ENCODE measurements at places on chromosomes 1 and 21. TPM values are rescaled to one million over a fixed set of nuclear protein-coding genes. Genes with fewer than 3 reads are reported as not detected.

DNA sequence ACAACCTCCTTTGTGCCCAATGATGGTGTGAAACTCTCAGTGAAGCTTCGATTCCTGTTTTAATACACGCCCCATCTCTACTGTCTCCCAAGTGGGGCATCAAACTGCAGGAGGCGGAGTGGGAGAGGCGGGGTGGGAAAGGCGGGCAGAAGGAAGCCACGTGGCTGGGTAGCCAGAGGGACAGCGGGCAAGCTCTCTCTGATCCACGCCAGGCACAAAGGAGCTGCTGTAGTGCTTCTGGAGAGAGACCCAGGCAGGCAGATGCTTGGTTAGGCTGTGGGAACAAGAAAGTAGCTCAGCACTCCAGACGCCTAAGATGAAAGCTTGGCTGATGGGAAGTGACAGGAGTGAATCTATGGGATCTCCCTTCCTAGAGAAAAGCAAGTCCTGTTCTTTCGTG, 25.7 kb downstream of the TRIM67 start:
- H3K4me1 ChIP-seq: no peaks in the 10 kb centered on the region
- DNase-seq: no peak
- peaks cover 5% of the 10 kb centered on the region for H3K27me3 ChIP-seq

DNA sequence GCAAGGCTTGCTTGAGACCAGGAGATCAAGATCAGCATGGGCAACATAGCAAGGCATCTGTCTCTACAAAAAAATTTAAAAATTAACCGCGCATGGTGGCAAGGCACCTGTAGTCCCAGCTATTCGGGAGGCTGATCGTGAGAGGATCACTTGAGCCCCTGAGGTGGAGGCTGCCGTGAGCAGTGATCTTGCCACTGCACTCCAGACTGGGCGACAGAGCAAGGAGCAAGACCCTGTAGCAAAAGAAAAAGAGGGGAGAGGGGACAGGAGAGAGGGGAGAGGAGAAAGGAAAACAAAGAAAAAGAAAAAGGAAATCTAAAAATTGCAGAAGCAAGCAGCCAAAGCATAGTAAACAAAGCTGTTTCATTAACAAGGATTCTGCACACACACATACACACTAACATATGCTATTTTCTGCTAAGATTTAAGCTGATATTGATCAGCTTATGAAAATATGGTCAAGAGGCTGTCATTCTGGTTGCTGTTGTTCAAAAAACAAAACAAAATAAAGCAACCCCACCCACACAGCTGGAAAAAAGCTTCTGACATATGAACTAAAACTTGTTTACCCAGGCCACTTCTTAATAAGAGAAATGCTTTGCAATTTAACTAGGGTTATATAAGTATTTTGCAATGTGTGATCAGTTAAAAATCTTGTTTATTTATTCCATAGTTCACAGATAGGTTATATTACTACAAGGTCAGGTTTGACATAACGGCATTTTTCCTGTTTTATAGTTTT, 1.8 kb downstream of the ARNT start:
- no peak for DNase-seq
- H3K36me3 ChIP-seq: no peaks in the 10 kb centered on the region

DNA sequence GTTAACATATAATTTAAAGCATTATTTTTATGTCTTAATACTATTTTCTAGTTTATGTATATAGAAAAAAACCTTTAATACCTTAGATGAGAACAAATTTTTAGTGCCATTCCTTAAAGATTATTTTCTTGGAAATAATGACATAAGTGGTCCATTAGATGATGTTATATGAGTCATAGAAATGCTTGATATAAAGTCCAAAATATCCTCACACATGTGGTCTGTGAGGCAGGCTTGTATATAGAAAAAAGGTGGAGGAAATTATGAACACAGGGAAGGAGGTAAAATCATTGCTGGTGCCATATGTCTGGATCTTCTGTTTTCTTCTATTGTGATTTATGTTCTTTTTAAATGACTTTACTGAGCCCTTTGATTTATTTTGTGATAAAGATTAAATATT, 79.3 kb downstream of the MAP3K7CL start:
- no peaks in the 10 kb centered on the region for H3K27me3 ChIP-seq
- H3K4me1 ChIP-seq: no peaks in the 10 kb centered on the region
- no peak overlapping the region for H3K27ac ChIP-seq
- no peak overlapping the region for H3K4me3 ChIP-seq
- no peaks in the 10 kb centered on the region for H3K36me3 ChIP-seq

KCNE2 gene
- not detected for total RNA-seq

NUDT17 gene
- total RNA-seq: 5.6 TPM

- no peak for DNase-seq
- no peak overlapping the region for H3K4me3 ChIP-seq
- no peak overlapping the region for H3K27ac ChIP-seq
- no peaks in the 10 kb centered on the region for H3K36me3 ChIP-seq
- H3K4me1 ChIP-seq: no peaks in the 10 kb centered on the region
Observed at GRCh38 chr1:4212796-4213195, 312.7 kb upstream of the C1orf174 start.

DNA sequence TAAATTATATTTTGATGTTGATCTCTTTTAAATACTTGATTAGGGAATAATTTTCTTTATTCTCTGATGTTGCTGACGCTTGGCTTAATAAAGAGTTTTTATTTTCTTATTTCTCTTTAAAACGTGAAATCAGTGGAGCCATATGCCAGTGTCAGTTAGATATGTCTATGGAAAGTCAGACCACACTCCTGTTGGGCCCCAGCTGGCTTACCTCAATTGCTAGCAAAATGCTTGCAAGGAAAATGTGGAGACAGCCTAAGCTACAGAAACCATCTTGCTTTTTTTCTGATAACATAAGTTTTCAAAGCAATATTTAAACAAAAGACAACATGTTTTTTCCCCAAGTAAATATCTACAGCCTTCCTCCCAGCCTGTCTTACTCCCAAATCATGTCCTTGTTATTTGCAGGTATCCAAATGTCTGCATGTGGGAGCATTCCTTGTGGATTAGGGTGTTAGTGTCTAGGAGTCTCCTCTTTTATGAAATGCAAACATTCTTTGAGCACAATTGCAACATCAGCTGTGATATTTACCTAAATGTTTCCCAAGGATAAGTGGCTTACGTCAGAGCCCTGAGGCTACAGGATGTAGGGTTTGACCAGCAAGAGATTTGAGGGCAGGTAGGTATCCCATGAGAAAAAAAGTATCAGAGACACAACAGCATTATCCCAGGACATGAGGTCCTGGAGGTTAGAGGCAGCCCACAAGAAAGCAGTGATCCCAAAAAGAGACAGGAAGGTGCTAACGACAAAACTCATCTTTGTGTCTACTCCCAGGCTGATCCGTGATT, 117.2 kb upstream of the KCNJ15 start:
- H3K27ac ChIP-seq: no peak overlapping the region
- H3K36me3 ChIP-seq: no peaks in the 10 kb centered on the region
- no peak for DNase-seq
- peaks cover 3% of the 10 kb centered on the region for H3K27me3 ChIP-seq
- H3K4me3 ChIP-seq: no peak overlapping the region
- H3K4me1 ChIP-seq: no peaks in the 10 kb centered on the region

TMPRSS15 gene
- total RNA-seq: not detected

- no peak for DNase-seq
- H3K4me3 ChIP-seq: no peak overlapping the region
- H3K27ac ChIP-seq: no peak overlapping the region
- H3K4me1 ChIP-seq: peaks cover 60% of the 10 kb centered on the region
- peaks cover 14% of the 10 kb centered on the region for H3K36me3 ChIP-seq
Observed at GRCh38 chr1:112702067-112702395, 4.9 kb downstream of the RHOC start.

PGLYRP4 gene
- not detected for total RNA-seq

FCRL6 gene
- 0.55 TPM for total RNA-seq

PTPN22 gene
- 32.2 TPM for total RNA-seq

DNA sequence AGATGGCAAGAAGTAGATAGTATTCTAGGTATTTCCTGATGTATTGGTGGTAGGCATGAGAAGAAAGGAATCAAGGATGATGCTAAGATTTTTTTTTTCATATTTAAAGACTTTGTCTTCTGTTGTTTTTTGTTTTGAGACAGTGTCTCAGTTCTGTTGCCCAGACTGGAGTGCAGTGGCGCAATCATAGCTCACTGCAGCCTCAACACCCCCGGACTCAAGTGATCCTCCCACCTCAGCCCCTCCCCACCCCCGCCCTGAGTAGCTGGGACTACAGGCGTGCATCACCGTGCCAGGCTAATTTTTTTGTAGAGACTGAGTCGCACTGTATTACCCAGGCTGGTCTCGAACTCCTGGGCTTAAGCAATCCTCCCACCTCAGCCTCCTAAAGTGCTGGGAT, 2.8 kb upstream of the CAPZB start:
- no peak overlapping the region for H3K4me3 ChIP-seq
- H3K27ac ChIP-seq: peak overlapping the region; percentile 22
- no peaks in the 10 kb centered on the region for H3K27me3 ChIP-seq
- peaks cover 37% of the 10 kb centered on the region for H3K4me1 ChIP-seq

LPAR3 gene
- 4.1 TPM for total RNA-seq

- H3K27me3 ChIP-seq: no peaks in the 10 kb centered on the region
- H3K27ac ChIP-seq: no peak overlapping the region
- DNase-seq: no peak
Observed at GRCh38 chr1:82950606-82951200, 1048.2 kb downstream of the TTLL7 start.

GRCh38 chr1:56417646-56418045, 161.7 kb downstream of the PLPP3 start:
- H3K4me3 ChIP-seq: no peak overlapping the region
- no peaks in the 10 kb centered on the region for H3K36me3 ChIP-seq
- no peak for DNase-seq
- no peaks in the 10 kb centered on the region for H3K4me1 ChIP-seq
- H3K27me3 ChIP-seq: no peaks in the 10 kb centered on the region
- no peak overlapping the region for H3K27ac ChIP-seq

OPTC gene
- not detected for total RNA-seq

DNA sequence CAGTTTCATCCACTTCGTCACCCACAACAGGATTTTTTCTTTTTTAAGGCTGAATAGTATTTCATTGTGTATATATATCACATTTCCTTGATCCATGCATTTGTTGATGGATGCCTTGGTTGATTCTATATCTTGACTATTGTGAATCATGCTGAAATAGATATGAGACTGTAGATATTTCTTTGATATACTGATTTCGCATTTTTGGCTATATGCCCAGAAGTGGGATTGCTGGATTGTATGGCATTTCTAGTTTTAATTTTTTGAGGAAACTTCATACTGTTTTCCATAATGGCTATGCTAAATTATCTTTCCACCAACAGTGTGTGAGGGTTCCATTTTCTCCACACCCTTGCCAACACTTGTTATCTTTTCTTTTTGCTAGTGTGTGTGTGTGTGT, 5.0 kb downstream of the GUCA2B start:
- H3K4me1 ChIP-seq: no peaks in the 10 kb centered on the region
- H3K27me3 ChIP-seq: no peaks in the 10 kb centered on the region
- H3K27ac ChIP-seq: no peak overlapping the region
- H3K36me3 ChIP-seq: no peaks in the 10 kb centered on the region

DNA sequence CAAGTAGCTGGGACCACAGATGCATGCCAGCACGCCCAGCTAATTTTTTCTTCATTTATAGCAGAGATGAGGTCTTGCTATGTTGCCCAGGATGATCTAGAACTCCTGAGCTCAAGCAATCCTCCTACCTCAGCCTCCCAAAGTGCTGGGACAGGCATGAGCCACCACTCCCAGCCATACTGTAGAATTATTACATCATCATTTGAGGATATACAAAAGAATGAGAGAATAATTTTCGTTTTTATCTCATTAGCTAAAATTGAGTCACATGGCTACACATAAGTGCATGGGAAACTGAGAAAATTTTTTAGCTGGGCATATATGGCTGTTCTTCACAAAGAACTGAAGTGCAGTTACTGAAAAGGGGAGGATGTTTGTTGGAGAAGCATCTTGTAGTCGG, 21.2 kb downstream of the STXBP3 start:
- peaks cover 16% of the 10 kb centered on the region for H3K36me3 ChIP-seq
- no peaks in the 10 kb centered on the region for H3K4me1 ChIP-seq
- H3K27me3 ChIP-seq: no peaks in the 10 kb centered on the region
- no peak overlapping the region for H3K4me3 ChIP-seq

SEC16B gene
- total RNA-seq: not detected

GRCh38 chr1:113042285-113043143, 30.5 kb upstream of the LRIG2 start:
- H3K27me3 ChIP-seq: no peaks in the 10 kb centered on the region
- peaks cover 23% of the 10 kb centered on the region for H3K4me1 ChIP-seq
- no peak for DNase-seq
- H3K36me3 ChIP-seq: no peaks in the 10 kb centered on the region
- no peak overlapping the region for H3K4me3 ChIP-seq

ZNF683 gene
- total RNA-seq: not detected

DNA sequence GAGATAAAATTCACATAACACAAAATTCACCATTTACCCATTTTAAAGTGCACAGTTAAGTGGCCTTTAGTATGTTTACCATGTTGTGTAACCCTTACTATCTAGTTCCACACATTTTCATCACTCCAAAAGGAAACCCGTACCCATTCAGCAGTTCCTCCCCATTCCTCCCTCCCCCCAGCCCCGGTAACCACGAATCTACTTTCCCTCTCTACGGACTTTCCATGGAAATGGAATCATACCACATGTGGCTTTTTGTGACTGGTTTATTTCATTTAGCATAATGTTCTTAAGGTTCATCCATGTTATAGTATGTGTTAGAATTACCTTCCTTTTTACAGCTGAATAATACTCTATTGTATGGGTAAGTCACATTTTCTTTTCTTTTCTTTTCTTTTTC, 10.9 kb downstream of the DOP1B start:
- H3K27ac ChIP-seq: no peak overlapping the region
- no peaks in the 10 kb centered on the region for H3K36me3 ChIP-seq
- no peaks in the 10 kb centered on the region for H3K4me1 ChIP-seq
- H3K27me3 ChIP-seq: no peaks in the 10 kb centered on the region

DNA sequence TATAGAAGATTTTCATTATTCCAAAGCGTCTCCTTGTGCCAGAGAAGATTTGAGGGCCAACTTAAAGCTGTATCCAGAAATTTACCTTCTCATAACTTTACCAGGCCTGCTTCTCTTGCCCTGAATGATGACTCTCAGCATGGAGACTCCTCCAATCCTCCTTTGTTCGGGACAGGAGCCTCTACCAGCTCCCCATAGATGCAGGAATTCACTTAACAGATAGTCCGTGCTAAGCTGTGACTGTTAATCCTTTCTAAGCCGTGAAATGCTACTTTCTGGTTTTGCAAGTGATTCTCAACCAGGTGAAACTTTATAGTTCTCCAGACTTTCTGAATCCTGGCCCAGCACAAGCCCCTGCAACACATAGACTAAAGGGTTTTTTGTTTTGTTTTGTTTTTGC, 31.8 kb upstream of the KCND3 start:
- no peak overlapping the region for H3K27ac ChIP-seq
- H3K36me3 ChIP-seq: no peaks in the 10 kb centered on the region
- H3K4me1 ChIP-seq: no peaks in the 10 kb centered on the region
- no peak overlapping the region for H3K4me3 ChIP-seq
- no peak for DNase-seq

- no peak overlapping the region for H3K4me3 ChIP-seq
- peaks cover 5% of the 10 kb centered on the region for H3K4me1 ChIP-seq
- no peaks in the 10 kb centered on the region for H3K36me3 ChIP-seq
- no peak for DNase-seq
Observed at GRCh38 chr1:59703226-59703917, 111.4 kb upstream of the HOOK1 start.

CD244 gene
- not detected for total RNA-seq

All from CD4-positive, alpha-beta memory T cell (primary cell).